ENCODE measurements at places on chromosomes 16 and 17.

DNA sequence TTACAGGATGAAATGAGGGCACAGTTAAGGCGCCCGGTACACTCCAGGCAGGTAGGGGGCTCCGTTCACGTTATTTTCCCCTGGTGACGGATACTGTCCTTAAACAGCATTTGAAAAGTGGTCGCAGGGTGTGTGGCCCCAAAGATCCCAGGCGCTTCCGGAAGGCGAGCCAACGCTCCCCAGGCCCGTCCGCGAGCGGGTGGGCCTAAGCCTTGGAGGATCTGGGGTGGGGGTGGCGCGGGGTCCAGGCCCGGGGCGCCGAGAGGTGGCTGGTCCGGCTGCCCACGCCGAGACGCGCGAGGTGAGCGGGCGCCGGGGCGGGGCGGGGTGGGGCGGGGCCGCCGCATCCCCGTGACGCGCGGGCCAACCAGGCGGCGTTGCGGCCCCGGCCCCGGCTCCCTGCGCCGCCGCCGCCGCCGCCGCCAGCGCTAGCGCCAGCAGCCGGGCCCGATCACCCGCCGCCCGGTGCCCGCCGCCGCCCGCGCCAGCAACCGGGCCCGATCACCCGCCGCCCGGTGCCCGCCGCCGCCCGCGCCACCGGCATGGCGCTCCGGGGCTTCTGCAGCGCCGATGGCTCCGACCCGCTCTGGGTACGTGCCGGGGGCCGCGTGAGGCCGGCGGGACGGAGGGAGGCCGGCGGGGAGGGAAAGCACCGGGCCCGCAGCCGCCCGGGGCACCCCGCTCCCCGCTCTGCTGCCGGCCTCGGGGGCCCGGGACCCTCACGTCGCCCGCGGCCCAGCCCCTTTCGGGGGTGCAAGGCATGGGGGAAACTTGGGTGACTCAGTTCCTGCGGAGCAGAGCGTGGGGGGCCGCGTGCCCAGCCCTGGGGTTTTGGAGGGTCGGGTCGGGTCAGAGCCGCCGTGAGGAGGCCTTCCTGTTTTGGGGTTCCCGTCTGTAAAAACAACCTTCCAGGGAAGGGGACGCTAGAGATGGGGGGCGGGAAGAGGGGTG lies at the start of gene ABCC1:
TSS of gene ABCC1 (plus strand) at position 407 of the 951 bp plus-strand sequence. CDS start at position 543, 136 bp downstream.
- DNase-seq: peak; percentile 27

DNA sequence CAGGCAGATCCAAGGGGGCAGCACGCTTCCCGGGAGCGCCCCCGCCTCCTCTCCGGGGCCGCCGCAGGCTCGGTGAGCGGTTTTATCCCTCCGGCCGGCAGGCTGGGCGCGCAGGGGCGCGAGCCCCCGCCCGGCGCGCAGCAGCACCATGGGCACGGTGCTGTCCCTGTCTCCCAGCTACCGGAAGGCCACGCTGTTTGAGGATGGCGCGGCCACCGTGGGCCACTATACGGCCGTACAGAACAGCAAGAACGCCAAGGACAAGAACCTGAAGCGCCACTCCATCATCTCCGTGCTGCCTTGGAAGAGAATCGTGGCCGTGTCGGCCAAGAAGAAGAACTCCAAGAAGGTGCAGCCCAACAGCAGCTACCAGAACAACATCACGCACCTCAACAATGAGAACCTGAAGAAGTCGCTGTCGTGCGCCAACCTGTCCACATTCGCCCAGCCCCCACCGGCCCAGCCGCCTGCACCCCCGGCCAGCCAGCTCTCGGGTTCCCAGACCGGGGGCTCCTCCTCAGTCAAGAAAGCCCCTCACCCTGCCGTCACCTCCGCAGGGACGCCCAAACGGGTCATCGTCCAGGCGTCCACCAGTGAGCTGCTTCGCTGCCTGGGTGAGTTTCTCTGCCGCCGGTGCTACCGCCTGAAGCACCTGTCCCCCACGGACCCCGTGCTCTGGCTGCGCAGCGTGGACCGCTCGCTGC lies 832 bp downstream of the CDK5R1 start:
- no peak for DNase-seq

GRCh38 chr17:38984666-38985065 lies 17.5 kb upstream of the FBXO47 start:
- DNase-seq: no peak

GRCh38 chr16:74950511-74950910 lies 34.4 kb downstream of the WDR59 start:
- DNase-seq: no peak

GRCh38 chr16:69407702-69408323 lies 16.6 kb upstream of the CYB5B start:
- no peak for DNase-seq

DNA sequence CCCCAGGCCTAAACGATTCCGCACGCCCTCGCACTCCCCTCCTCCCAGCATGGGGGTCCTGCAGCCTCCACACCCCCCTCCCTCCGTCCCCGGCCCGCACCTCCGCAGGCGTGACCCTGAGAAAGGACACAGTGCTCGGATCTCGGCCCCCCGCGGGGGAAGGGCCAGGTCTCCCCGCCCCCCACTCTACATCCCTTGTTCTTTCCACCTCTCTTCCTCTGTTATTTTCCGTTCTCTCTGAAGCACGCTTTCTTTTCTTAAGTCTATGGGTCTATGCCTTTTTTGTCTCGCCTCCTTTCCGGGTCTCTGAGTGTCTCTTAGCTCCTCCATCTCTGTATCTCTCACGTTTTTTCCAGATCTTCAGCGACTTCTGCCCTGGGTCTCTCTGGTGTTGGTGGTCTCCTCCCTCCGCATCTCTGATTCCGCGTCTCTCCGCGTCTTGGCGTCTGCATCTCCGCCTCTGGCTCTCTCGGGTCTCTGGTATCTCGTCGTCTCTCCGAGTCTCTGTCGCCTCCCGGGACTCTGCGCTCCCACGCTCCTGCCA lies 2.1 kb upstream of the HES7 start:
- no peak for DNase-seq

- DNase-seq: no peak
These were observed 3.1 kb downstream of the HIC1 start for GRCh38 chr17:2057760-2058585.

- no peak for DNase-seq
These were observed 9.8 kb downstream of the CPPED1 start for GRCh38 chr16:12793865-12794240.

DNA sequence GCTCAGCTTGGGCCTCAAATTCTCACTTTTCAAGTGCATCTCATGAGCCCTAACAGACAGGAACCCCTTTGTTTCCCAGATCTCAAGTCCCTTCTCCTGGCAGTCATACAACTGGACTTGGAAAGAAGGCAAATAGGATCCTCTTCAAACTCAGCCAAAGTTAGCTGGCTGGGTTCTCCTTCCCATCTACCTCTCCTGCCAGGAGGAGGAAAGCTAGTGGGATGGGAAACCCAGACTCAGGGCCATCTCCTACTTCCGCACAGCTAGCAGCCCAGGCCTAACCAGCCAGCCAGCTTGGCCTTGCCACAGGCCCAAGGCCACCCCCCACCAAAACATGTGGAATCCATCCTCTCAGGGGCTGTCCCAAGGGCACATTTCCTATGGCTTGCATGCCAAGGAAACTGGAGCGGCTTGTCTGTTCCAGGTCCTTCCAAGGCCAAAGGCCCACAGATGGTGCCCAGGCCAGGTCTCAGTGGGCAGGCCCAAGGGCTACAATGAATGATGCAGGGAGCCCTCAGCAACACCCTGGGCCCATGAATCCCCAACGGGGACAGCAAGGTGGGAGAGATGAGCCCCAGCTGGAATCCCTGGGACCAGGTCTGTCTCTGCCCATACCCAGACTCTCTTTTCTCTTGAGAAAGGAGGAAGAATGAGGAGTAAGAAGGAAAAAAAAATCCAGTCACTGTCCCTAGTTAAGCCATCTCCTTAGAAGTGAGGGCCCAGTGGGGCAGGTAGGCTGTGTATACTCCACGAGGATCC lies 1.7 kb downstream of the SMARCD2 start:
- no peak for DNase-seq

DNA sequence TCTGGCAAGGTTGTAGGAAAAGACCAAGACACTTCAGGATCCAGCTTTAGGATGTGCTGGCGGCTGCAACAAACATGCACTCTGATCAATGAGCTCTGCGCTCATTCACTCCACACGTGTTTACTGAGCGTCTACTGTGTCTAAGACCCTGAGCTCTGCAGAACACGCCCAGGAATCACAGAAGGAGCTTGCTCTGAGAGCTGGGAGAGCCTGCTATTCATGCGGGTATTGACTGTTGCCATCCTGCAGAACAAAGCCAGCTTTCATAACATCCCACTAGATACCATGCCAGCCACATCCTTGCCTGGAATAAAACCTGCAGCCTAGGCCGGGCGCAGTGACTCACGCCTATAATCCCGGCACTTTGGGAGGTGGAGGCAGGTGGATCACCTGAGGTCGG lies 44.1 kb downstream of the NXN start:
- DNase-seq: no peak

DNA sequence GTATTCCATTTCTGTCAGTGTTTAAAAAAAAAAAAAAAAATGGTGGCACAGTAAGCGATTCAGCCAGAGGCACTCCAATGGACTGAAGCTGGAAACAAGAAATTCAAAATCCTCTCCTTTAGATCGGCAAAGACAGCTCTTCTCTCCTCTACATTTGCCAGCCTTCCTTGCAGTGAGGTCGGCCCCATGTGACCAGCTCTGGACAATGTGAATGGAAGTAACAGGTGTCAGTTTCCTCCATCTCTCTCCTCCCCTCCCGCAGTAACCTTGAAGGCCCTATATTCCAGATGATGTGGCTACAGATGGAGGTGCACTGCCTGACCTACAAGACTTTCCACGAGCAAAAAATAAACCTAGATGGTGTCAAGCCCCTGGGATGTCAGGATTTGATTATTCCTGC lies 15.0 kb downstream of the CUEDC1 start:
- DNase-seq: no peak

DNA sequence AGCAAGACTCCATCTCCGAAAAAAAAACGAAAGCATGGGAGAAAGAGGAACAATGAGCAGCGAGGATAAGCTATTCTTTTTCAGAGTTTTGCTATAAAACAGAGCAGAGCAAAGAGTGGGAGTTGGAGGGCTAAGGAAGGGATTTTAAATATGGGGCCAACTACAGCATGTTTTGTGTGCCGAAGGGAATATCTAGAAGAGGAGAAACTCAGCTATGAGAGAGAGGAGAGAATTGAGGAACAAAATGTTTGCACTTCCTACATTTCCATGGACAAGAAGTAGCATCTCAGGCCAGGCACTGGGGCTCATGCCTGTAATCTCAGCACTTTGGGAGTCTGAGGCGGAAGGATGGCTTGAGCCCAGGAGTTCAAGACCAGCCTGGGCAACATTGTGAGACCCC lies 13.1 kb upstream of the GRB2 start:
- no peak for DNase-seq

DNA sequence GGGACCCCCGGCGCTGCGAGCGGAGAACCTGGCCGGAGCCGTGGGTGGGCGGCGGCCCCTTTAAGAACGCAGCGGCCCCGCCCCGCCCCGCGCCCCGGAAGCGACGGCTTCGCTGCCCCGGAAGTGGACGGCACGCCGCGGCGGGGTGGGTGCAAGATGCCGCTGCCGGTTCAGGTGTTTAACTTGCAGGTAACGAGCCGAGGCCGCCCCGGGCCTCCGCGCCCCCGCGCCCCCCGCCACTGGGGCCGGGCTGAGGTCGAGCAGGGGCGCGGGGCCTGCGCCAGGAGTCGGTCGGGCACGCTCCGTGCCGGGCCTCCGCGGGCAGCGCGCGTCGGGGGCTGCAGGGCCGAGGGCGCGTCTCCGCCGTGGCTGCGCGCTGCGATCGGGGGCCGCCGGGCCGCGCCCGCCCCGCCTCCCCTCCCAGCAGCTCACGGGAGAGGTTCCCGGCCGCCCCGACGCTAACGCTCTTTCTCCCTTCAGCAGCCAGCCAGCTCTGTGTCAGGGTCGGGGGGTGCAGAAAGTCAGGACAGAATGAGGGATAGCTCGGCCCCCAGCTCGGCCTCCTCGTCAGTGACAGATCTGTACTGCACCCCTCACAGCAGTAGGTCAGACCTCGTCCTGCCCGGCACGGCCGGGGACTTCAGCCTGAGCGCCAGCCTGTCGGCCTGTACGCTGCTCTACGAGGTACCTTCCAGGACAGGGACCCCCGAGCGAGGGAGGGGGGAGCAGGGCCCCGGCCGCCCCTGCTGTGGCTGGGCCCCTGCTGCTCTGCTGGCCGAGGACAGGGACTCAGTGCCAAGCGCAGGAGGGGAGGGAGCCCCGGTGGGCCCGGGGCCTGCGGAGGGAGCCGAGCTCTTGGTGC lies at the start of the genes GPS1 and RFNG:
TSS of gene GPS1 (plus strand) at position 123 of the 862 bp plus-strand sequence. CDS start at position 157, 34 bp downstream.
TSS of gene RFNG (minus strand) at position 36 of the 862 bp plus-strand sequence. CDS start 45 bp downstream, outside the sequence.
- peak; percentile 63 for DNase-seq

GRCh38 chr16:78770353-78771091 lies 671.1 kb downstream of the WWOX start:
- DNase-seq: peak; percentile 48

DNA sequence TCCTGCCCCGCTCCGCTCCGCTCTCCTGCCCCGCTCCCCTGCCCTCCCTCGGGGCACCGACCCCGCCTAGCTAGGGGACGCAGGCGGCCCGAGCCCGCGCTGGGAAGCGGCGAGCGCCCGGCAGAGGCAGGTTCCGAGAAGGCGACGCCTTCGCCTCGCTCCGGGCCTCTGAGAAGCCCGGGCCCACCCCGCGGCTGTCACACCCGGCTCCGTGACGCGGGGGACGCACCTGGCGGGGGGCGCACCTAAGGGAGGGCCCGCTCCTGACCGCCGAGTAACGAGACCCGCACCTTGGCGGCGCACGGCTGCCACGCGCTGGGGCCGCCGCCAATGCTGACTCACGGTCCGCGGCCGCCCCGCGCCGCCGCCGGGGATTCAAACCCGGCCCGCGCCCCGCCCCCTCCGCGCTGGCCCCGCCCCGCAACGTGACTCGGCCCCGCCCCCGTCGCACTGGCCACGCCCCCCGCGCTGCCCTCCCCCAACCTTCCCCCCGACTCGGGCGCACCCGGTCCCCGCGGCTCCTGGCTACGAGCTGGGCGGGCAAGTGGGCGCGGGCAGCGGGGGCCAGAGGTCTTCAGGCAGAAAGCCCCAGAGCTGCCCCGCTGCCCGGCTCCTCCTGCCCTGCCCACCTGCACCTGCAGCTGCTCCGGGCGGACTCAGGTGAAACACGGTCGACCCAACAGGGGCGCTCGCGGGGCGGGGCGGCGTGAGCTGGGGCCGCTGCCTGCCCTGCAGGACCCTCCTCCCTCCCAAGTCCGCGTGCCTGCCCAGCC lies 27.8 kb downstream of the GNPTG start:
- peak; percentile 26 for DNase-seq

GRCh38 chr16:49456763-49457162 lies 83.2 kb downstream of the C16orf78 start:
- DNase-seq: no peak

DNA sequence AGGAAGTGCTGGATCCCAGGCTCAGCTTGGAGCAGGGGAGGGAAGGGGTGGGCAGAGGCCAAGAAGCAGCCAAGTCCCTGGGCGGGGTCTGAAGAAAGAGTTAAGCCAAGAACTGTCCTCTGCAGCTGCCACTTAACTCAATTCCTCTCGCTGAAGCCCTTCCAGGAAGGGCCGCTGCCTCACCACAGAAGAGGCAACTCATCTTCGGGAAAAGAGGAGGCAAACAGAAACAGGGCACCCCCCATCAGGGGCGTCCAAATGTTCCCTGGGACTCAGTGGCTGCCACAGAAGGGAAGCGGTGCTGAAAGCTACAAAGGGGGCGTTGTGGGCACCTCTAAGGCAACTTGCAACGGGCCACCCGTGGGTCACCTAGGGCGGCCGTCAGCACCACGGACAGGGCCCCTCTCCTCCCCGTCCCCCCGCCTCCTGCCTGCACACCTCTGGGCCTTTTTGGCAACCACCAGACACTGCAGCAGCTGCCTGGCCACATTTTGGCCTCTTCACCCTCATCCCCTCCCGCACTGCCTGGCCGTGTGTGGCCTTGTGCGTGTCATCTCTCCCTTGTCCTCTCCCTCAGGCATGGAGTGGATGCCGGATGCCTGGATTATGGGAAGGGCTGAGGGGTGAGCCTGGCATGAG lies 2.5 kb downstream of the TLCD3B start:
- DNase-seq: no peak

GRCh38 chr16:65002265-65002664 lies 119.6 kb downstream of the CDH11 start:
- no peak for DNase-seq

GRCh38 chr17:6683081-6683684 lies 30.0 kb downstream of the SLC13A5 start:
- DNase-seq: no peak
